ENCODE measurements at places on chromosomes 11 and 22.
A peak's percentile ranks its signal among the peaks of the same experiment; 100 is the strongest.

GRCh38 chr22:50670513-50670912, 2.1 kb upstream of the SHANK3 start:
- DNase-seq = no peak

DNA sequence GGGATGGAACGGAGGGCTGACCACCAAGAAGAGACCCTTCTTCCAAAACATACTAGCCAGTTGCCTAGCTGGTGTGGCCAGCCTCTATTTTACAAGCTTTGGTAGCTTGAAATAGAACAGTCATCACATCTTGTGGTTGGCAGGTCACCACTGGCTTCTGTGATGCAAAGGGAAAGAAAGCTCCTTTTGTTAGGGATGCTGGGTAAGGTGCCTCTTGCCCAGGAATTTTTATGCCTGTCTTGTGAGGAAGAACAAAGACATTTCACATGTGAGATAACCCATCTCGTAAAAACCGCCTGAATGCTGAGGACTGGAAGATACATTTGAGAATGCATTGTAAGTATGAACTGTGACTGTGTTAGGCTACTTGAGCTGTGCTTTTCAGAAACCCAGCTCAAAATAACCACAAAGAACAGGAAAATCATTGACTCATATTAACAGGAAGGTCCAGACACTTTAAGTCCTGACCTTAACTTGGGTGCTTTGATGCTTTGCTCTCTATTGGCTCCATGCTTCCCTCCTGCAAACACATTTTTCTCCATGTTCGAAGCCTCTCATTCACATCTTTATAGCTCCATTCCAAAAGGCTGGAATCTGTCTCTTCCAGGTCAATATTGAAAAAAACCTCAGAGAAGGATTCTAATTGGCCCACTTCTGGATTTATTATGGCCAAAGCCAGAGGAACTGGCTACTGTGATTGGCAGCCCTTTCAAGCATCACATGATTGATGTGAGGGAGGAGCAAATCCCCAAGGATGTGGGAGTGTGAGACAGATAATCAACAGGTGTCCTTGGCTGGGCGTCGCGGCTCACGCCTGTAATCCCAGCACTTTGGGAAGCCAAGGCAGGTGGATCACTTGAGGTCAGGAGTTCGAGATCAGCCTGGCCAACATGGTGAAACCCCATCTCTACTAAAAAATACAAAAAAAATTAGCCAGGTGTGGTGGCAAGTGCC, 53.9 kb downstream of the MICAL2 start:
- DNase-seq = no peak

GRCh38 chr11:124954590-124954955, 571 bp downstream of the CCDC15 start:
- DNase-seq = no peak

DNA sequence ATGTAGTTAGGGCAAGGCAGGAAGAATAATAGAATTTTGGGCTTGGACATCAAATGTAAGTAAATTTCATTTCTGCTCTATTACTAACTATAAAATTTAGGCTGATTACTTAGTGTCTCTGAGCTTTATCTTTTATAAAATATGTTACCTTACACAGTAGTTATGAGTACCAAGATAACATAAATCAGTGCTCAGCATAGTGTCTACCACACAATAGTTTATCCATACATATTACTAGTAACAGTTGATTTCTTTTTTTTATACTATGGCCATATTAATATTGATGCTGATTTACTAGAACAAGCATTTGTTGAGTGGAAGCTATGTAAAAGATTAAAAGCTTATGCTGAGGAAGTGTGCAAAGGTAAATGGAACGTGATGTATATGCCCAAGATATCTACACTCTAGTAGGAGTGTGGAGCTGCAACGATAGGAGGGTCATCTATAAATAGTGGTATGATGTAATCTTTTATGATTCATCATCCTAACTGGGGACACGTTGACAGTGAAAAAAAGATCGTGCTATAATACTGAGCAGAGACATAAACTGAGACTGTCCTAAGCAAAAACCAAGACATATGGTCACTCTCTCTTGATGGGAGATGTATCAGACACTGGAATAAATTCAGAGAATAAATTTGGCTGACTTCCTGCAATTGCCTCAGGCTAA, 8.7 kb upstream of the SLC5A12 start:
- DNase-seq = no peak

GRCh38 chr22:28183078-28183860, 264.2 kb upstream of the PITPNB start:
- peak; percentile 9 for DNase-seq

DNA sequence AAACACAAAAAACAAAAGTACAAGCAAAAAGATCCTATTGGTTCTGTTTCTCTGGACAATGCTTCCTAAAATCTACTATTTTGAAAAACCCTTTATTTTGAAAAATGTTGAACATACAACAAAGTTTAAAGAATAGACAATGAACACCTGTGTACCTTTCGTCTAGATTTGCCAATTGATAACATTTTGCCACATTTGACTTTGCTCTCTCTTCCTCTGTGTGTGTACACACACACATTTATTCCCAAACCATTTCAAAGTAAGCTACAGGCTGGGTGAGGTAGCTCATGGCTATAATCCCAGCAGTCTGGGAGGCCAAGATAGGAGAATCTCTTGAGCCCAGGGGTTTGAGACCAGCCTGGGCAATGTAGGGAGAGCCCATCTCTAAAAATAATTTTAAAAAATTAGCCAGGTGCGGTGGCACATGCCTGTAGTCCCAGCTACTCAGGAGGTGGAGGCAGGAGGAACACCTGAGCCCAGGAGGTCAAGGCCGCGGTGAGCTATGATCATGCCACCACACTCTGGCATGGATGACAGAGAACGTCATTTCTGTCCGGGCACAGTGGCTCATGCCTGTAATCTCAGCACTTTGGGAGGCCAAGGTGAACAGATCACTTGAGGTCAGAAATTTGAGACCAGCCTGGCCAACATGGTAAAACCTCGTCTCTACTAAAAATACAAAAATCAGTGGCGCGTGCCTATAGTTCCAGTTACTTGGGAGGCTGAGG, 5.3 kb upstream of the PSMC3 start:
- DNase-seq = no peak

GRCh38 chr22:50677493-50678217, 5.0 kb downstream of the SHANK3 start:
- DNase-seq = no peak

GRCh38 chr11:103929170-103929903, 107.1 kb upstream of the DDI1 start:
- DNase-seq = no peak

GRCh38 chr11:65434057-65434666, 11.6 kb downstream of the NEAT1 start:
- no peak for DNase-seq

- no peak for DNase-seq
Measured at GRCh38 chr11:115709297-115709696, 205.1 kb upstream of the CADM1 start.

- DNase-seq = no peak
Measured at GRCh38 chr11:109590782-109591181, 168.8 kb downstream of the C11orf87 start.

DNA sequence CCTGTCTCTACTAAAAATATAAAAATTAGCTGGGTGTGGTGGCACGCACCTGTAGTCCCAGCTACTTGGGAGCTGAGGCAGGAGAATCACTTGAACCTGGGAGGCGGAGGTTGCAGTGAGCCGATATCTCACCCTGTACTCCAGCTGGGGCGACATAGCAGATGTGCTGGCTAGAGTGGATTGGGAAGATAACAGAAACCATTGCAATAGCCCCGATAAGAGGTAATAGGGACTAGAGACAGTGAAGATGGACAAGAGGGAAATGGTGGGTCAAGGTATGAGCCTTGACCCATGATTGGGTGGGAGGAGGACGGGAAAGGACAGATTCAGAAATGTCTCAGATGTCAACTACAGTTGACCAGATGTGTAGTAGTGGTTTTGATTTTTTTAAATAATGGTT, 6.1 kb downstream of the SWAP70 start:
- no peak for DNase-seq

GRCh38 chr22:30717331-30717921, 22.8 kb downstream of the OSBP2 start:
- DNase-seq = no peak

DNA sequence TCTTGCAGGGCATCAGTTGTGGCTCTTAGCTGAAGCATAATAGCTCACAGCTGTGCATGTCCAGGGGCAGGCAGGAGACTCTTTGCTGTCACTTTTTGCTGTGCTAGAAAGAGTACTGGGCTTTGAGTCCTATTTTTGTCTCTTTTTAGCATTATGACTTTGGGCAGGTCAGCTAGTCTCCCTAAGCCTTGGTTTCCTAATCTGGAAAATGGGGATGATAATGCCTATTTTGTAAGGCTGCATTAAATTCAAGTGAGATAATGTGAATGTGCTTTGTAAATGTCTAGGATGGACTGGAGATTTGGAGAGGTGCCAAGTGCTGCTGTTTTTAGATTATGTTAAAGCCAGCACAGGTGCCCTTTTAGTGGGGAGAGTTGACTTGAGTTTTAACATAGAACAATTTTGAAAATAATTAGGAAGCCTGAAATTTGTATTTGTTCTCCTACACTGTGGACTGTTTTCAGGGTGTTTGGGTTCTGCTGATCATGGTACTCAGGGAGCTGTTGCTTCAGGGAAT, 19.1 kb downstream of the CABIN1 start:
- DNase-seq = no peak

DNA sequence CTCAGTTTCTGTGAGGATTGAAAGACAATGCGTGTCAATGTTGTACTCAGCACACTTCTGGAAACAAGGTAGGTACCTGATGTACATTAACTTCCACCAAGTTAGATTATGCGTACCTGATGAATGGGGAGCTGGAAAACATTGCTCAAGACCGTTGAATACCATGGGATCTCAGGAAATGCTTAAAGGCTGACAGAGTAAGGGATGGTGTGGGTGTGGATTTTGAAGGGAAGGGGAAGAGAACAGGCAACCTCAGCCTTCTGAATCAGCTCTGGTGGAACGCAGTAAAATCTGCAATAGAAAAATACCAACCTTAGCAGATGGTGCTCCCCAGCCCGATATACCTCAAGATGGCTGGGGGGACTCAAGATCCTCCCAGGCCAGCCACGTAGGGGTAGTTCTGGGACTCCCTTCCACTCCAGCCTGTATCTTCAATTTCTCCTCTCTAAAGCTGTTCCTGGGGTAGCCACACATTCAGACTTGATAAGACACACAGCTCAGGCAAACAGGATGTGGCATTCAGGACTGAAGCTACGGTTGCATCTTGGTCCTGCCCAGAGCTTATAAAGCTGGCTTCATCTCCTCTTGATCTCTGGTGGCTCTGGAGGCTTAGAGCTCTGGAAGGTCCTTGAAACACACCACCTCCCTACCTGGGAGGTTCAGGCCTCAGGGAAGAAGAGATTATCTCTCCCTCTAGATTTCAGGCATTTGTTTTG, 111.8 kb downstream of the CTNND1 start:
- DNase-seq = no peak

DNA sequence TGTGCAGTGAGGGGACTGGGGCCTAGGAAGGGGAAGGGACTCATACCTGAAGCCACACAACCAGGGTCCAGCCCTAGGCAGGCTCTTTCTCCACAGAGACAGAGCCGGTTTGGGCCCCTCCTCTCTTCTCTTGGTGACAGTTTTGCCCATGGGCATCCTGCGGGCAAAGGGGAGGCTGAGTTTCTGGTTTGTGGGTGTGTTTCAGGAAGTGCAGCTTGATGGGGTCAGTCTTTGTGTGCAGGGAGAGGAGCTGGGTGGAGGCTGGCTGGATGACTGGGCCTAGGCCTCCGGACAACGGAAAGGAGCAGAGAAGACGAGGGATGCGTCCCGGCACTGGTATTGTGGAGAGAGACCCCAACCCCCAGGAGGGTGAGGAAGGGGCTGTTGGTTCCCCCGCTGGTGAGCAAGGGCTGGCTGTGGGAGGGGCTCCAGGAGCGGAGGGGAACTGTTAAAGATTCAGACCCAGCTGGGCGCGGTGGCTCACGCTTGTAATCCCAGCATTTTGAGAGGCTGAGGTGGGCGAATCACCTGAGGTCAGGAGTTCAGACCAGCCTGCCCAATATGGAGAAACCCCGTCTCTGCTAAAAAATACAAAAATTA, 23.4 kb upstream of the CELSR1 start:
- no peak for DNase-seq

DNA sequence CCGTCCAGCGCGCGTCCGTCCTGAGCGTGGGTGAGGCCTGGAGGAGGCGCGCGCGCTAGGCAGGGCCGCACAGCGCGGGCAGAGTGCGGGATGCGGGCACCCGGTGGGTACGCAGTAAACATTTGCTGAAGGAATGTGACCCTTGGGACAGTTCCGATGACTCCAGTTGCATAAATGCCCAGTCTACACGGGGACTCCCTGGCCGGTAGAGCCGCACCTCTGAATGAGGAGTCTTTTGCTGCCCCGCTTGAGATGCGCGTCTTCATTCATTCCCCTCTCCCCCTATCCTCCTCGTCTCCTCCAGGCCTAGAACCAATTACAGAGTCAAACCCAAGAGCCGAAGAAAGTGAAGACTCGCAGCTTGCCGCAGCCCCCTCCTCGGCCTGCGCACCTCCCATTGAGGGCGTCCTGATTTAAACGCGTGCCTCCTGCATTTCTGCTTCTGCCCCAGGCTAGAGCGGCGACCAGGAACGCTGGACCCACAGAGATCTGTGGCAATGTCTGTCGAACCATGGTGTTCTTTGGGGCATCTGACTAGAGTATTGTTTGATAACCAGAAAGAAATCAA, 729 bp upstream of the CHKB start:
- no peak for DNase-seq

DNA sequence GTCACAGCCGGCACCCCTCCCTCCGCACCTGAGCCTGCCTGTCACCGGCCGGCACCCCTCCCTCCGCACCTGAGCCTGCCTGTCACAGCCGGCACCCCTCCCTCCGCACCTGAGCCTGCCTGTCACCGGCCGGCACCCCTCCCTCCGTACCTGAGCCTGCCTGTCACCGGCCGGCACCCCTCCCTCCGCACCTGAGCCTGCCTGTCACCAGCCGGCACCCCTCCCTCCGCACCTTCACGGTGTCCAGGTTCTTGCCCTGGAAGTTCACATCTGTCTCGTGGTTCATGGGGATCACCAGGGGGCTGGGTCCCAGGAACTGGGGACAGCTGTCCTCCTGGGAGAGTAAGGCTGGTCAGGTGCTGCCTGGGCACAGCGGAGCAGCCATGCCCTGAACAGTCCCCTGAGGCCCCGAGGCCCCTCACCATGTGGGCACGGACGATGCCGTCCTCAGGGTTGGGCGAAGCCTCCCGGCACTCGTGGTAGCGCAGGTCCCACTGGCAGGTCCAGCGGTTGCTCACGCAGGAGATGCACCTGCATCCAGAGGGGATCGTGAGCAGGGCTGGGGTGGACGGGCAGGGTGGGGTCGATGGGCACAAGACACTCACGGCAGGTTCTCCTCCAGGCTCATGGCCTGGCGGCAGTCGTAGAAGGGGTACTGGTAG, 15.5 kb upstream of the MAPK11 start:
- no peak for DNase-seq
